Thoracic aorta (tissue), 2 donors: ENCODE measurements at places on chromosomes 16 and 17. TPM values are rescaled to one million over a fixed set of nuclear protein-coding genes. Genes with fewer than 3 reads are reported as not detected.
A peak's percentile ranks its signal among the peaks of the same experiment; 100 is the strongest.

GRCh38 chr17:78369791-78370381 lies 8.6 kb upstream of the PGS1 start:
- peaks cover 21% of the 10 kb centered on the region for H3K4me1 ChIP-seq
- no peaks in the 10 kb centered on the region for H3K36me3 ChIP-seq
- no peaks in the 10 kb centered on the region for H3K27me3 ChIP-seq
- DNase-seq: no peak

- H3K27me3 ChIP-seq: no peaks in the 10 kb centered on the region
- no peaks in the 10 kb centered on the region for H3K36me3 ChIP-seq
- no peak overlapping the region for H3K4me3 ChIP-seq
Measured at GRCh38 chr17:73769479-73769878, 125.2 kb upstream of the SDK2 start.

DNA sequence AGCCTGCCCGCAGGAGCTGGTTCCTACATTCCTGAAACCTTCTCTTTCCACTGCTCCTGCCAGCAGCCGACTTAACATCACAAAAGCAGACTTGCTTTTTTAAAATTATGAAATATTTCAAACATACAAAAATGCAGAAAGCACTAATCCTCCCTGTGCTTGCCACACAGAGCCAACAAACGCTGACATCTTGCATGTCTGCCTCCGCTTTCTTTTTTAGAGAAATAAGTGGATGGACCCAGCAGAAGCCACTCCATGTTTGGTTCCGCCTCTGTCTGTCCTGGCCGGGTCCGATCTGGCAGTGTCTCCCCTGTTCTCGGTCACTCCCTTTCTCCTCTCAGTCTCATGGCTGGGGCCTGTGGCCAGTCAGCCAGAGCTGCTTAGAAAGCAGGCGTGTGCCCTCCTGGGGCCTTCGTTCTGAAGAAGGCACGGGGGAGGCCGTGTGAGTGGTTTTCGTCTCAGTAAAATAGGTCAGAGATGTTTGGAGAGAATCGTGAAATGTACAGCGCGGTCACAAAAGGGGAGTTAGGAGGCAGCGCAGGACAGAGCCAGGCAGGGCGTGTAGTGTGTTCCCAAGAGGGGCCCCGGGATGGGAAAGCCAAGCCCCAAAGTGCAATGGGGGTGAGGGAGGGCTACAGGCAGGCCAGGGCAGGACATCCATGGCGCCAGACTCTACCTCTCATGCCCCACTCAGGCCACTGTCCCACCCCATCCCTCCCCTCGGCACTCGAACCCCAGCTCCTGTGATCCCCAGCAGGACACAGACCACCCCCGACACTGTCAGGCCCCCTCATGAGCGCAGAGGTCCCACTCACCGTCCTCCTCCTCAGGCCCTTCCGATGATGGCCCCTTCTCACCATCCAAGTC lies 23.2 kb downstream of the MXRA7 start:
- peaks cover 28% of the 10 kb centered on the region for H3K36me3 ChIP-seq
- peak overlapping the region; percentile 95 for H3K27ac ChIP-seq
- DNase-seq: no peak
- no peaks in the 10 kb centered on the region for H3K27me3 ChIP-seq
- peak overlapping the region; percentile 56 for H3K4me3 ChIP-seq

GRCh38 chr17:44309472-44309871 lies 1.1 kb downstream of the RUNDC3A start:
- no peak for DNase-seq
- peaks cover 7% of the 10 kb centered on the region for H3K4me1 ChIP-seq
- no peak overlapping the region for H3K4me3 ChIP-seq
- H3K27ac ChIP-seq: no peak overlapping the region
- H3K27me3 ChIP-seq: no peaks in the 10 kb centered on the region

The TNRC6C gene
- 41.1 TPM for total RNA-seq

GRCh38 chr16:86945166-86945900 lies 367.0 kb downstream of the FOXL1 start:
- no peak for DNase-seq
- H3K4me3 ChIP-seq: no peak overlapping the region
- H3K4me1 ChIP-seq: peaks cover 31% of the 10 kb centered on the region
- no peaks in the 10 kb centered on the region for H3K36me3 ChIP-seq
- no peaks in the 10 kb centered on the region for H3K27me3 ChIP-seq
- H3K27ac ChIP-seq: no peak overlapping the region

The CXCL16 gene
- total RNA-seq: 41.7 TPM

- H3K4me3 ChIP-seq: peak overlapping the region; percentile 86
- H3K36me3 ChIP-seq: no peaks in the 10 kb centered on the region
- no peak for DNase-seq
- peaks cover 26% of the 10 kb centered on the region for H3K4me1 ChIP-seq
- H3K27me3 ChIP-seq: no peaks in the 10 kb centered on the region
Measured at GRCh38 chr17:51258756-51259563, 889 bp downstream of the MBTD1 start.

GRCh38 chr17:1045456-1045855 lies 48.5 kb downstream of the TIMM22 start:
- no peak overlapping the region for H3K4me3 ChIP-seq
- peaks cover 12% of the 10 kb centered on the region for H3K36me3 ChIP-seq
- no peaks in the 10 kb centered on the region for H3K27me3 ChIP-seq
- peaks cover 71% of the 10 kb centered on the region for H3K4me1 ChIP-seq
- no peak for DNase-seq

DNA sequence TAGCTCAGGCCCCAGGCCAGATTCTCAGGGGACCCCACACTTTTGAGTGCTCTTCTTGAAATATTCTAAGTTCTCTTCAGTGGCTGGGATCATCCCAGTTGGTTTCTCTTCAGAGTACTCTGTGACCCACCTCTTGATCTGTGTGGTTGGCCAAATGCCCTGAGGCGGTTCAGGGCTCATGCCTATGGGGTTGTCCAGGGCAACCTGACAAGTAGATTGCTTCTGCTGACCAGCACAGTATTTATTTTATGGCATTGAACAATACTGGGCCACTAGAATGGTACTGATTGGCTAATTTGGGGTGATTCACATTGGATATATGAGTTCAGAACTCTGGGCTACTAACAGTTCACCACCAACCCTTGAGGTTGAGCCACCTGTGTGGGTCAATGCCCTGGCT lies 7.4 kb upstream of the GOSR2 start:
- no peaks in the 10 kb centered on the region for H3K36me3 ChIP-seq
- DNase-seq: no peak
- no peaks in the 10 kb centered on the region for H3K27me3 ChIP-seq
